ENCODE measurements at places on chromosomes 2 and 18.

- DNase-seq, result no peak
Measured at GRCh38 chr18:9184998-9185613, 48.5 kb downstream of the ANKRD12 start.

GRCh38 chr2:29130295-29130694, 15.1 kb downstream of the CLIP4 start:
- no peak for DNase-seq

DNA sequence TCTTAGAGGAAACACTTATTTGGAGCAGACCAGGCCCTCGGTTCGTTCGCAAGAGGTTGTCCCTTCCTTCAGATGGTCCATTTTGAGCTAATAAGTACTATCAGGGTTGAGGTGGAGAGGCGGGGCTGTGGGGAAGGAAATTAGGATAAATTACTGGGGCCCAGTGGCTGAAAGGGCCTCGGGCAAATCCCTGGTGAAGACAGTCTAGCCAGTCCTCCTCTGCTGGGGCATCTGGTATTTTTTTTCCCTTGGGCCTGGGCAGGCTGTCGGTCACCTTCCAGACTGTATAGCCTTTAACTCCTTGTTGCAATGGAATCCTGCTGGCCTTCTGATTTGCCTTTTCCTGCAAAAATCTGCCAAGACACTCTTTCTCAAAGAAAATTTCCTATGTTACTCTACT, 1.7 kb upstream of the MYO3B start:
- no peak for DNase-seq

DNA sequence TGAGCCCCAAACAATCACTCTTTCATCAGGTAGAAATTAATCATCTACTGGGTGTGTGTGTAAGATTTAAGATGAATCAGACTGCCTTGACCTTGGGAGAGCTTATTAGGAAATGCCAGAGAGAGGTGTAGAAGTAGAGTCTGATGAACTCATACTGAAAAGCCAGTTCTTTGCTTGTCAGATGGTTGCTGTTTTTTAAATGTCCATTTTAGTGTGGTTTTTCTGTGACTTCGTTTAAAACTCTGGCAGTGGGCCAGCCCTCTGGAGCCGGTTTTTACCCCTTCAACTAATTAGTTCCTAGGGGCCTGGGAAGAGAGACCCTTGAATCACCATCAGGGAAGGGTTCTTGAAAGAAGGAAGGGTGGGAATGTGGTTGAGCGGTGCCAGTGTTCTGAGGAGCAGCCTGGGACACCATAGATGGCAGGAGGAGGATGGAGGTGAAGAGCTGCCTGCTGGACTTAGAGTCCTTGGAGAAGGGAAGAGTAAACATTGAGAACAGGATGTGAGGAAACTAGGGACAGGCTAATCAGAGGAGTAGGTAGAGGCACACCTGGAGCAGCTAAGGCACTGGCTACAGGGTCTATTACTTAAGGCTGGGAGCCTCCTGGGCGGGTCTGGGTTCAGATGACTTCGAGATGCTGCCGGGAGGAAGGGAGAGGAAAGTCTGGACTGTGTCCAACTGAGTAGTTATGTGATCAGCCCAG, 66.1 kb downstream of the LRRFIP1 start:
- DNase-seq, result no peak

GRCh38 chr2:24874035-24874434, 46.0 kb downstream of the ADCY3 start:
- no peak for DNase-seq

GRCh38 chr2:3051266-3051665, 326.4 kb downstream of the EIPR1 start:
- no peak for DNase-seq

DNA sequence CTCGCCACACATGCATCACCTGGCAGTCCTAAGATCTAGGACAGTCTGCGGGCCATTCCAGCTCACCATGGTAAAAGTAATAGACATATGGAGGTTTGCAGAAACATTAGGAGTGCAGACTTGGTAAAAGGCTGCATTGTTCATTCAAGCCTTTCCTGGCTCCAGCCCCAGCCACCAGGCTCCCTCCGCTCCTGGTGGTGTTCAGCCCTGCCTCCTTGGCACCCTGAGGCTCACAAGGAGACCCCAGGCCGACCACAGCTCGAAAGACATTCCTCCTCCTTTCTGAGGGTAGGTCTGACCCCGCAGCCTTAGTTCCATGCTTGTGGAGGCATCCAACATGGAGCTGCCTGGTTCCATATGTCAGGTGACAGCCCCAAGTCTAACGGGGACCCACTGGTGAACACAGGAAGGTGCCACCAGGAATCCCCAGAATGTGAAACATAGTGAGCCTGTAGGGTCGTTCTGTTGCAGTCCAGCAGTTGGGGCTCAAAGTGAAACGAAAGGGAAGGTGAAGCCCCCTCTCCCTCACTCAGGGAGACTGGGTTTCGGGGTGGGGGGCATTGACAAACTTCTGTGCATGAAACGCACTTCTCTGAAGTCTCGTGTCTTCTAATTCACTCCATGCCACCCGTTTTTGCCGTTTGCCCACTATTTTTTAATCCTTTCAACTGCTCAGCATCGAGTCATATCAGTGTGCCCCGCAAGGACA, 5.0 kb upstream of the SP100 start:
- no peak for DNase-seq

- no peak for DNase-seq
Measured at GRCh38 chr2:44974064-44974715, 32.7 kb downstream of the SIX3 start.

DNA sequence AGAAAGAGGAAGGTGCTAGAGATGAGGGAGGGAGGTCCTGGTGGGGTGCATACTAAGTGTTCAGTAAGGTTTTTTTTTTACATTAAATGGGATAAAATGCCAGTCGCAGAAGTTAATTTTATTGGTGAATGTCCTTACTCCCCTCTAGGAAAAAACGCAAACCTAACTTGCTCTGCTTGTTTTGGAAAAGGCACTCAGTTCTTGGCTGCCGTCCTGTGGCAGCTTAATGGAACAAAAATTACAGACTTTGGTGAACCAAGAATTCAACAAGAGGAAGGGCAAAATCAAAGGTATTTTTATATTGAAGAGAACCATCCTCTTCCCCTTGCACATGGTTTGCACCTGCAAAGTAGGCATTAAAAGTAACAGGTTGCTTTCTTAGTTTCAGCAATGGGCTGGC, 12.7 kb upstream of the IL18R1 start:
- no peak for DNase-seq

DNA sequence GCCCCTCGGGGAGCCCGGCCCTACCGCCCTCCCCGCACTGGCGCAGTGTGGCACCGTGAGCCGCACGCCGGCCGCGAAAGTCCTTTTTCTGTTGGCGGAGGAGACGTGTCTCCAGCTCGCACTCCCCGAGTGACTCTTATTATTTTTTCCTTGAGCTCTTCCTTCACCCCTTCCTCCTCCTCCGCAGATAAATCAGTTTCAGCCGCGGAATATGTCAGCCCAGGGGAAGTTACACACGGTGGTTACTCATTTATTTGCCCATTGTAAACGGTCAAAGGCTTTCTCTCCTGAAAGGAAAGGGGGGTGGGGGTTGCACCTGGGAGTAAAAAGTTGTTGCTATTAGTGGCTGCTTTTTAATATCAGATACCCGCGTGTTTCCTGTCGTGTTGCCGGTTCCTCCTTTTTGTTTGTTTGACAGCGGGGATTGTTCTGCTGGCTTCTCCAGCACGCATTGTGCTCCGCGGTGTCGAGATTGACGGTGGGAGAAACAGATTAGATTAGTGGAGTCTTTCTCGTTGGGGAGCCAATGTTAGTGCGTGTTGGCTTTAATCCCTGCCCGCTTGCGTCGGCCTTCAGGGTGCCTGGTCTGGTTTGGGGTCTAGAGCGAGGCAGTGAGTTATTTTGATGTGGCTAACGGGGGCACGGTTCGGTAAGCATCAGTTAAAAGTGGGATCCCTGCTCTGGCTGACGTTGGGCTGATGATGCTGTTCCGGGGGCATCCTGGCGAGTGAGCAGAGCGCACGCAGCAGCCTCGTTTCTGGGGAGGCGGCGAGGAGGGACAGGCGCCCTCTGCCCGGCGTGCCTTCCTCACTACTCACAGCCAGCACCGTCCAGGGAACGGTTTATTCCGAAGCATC, 1.6 kb downstream of the CRIM1 start:
- peak; percentile 23 for DNase-seq

DNA sequence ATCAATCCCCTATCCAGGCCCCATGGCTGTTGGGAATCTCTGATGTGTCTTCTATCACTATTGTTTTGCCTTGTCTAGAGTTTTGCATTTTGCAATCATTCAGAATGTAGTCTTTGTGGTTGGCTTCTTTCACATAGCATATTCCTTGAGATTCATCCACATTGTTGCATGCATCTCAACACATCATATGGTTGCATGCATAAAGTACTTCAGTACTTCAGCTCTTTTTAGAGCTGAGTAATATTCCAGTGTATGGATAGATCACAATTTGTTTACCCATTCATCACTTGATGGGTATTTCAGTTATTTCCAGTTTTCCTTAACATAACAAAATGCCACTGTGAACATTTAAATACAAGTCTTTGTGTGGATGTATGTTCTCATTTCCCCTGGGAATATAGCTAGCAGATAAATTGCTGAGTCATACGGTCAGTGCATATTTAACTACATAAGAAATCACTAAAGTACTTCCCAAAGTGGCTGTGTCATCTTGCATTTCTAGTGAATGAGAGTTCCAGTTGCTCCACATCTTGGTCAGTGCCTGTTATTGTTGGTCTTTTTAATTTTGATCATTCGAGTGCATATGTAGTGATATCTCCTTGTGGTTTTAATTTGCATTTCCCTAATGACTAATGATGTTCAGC, 138.8 kb downstream of the BCL11A start:
- DNase-seq, result no peak

DNA sequence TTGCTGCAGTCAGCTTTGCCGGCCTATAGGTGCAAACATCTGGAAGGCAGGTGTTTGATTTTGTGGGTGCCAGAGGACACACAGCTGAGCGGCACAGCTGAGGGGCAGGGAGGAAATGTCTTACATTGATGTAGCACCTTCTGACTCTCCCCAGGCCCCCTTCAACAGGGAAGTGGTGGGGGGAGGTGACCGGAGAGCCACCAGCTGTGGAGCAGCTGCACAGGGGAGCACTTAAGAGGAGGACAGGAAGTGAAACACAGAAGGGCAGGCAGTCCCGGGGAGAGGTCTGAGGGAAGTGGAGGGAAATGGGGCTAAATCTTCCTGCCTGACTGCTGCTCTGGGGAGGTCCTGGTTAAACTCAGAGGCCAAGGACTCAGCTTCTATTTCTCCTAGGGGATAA, 409.1 kb downstream of the TNS1 start:
- DNase-seq, result no peak

GRCh38 chr2:11406958-11407381, 59.0 kb downstream of the E2F6 start:
- no peak for DNase-seq

GRCh38 chr2:64454386-64455332, 697 bp downstream of the LGALSL start:
- peak; percentile 21 for DNase-seq

- DNase-seq, result no peak
Measured at GRCh38 chr2:240651185-240651584, 25.9 kb downstream of the GPR35 start.

DNA sequence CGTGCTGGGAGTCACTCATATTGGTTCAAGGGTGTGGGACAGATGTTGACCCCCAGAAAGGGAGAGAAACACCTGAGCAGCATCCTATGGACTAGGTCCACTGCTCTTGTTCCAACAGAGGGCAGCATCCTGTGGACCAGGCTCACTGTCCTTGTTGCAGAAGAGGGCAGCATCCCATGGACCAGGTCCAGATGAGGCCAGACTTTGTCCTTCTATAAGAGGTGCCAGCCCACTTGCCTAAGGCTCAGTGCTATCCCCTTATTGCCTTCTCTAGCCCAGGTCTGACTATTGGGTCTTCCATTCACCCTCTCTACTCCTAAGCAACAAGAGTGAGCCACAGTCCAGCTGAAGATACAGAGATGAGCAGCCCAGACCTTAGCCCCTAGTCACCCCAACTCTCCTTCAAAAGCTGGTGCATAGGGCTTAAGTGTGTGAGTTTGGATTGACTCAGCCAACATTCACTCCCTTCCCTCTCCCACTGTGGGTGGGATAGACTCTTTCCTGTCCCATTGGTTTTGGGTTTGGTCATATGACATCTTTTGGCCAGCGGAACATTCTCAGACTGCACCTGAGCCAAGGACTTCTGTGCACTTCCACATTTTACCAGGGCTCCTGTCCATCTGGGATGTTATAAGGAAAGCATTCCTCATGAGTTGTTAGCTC, 132.4 kb upstream of the GPC1 start:
- DNase-seq, result no peak

GRCh38 chr2:98518101-98518500, 73.4 kb downstream of the INPP4A start:
- peak; percentile 16 for DNase-seq

GRCh38 chr18:6830916-6831315, 101.4 kb downstream of the ARHGAP28 start:
- no peak for DNase-seq

- DNase-seq, result no peak
Measured at GRCh38 chr2:41622301-41622700, 425.5 kb upstream of the PKDCC start.

- no peak for DNase-seq
Measured at GRCh38 chr2:189298481-189298880, 118.9 kb upstream of the COL5A2 start.

DNA sequence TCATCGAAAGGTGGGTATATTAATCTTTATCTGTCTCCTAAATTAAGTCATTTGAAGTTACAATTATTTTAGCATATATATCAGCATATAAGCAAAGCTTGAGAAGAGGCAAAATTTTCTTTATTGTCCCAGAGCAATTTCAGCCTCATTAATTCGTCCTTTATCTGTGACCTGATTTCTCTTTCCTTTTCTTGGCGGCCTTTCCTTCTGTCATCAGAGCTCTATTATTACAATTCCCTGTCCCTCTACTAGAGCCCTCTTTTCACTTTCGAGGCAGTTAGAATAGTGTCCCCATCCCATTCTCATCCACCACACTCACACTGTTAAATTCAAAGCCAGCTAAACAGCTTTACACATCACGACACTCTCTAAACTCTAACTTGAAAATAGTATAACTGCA, 1293.2 kb upstream of the FAM98A start:
- no peak for DNase-seq

GRCh38 chr18:59182673-59183072, 37.3 kb upstream of the GRP start:
- no peak for DNase-seq

GRCh38 chr2:229339618-229340017, 68.5 kb upstream of the PID1 start:
- DNase-seq, result no peak

DNA sequence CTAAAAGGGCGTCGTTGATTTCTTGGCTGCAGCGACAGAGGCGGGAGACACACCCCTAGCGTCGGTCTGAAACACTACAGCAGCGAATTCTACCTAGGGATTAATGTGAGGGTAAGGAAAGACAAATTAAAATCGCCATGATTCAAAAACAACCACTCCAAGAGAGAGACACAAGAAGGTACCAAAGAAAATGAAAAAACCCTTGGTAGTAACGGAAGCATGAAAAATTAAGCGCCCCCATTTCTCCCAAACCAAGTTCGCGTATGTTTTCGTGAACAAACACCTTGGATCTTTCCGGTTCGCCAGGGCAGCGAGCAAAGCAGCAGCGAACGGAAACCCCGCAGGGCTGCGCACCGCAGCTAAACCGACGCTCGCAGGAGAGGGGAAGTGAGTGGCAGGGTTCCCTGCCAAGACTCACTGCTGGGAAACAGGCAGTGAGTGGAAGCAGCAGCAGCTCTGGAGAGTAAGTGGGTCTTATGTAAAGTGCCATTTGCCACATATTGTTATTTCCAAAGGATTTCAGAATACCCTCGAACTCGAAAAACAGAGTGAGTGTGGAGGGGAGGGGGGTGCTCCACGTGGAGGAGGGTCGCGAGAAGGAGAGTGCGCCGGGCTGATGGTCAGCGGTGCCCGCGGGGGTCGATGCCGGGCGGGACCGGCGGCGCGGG, 1.0 kb downstream of the PPP3R1 start:
- DNase-seq, result peak; percentile 59
